Immature natural killer cell (primary cell): ENCODE measurements at places on chromosomes 1 and 21. TPM values are rescaled to one million over a fixed set of nuclear protein-coding genes. Genes with fewer than 3 reads are reported as not detected.

- H3K4me1 ChIP-seq = peaks cover 18% of the 10 kb centered on the region
- no peaks in the 10 kb centered on the region for H3K27me3 ChIP-seq
- DNase-seq = no peak
- H3K4me3 ChIP-seq = no peak overlapping the region
- no peak overlapping the region for H3K27ac ChIP-seq
- H3K36me3 ChIP-seq = peaks cover 12% of the 10 kb centered on the region
Measured at GRCh38 chr1:92929461-92929860, 31.8 kb downstream of the DIPK1A start.

GRCh38 chr1:158329733-158330132 lies 1.6 kb downstream of the CD1B start:
- no peak overlapping the region for H3K27ac ChIP-seq
- peaks cover 17% of the 10 kb centered on the region for H3K4me1 ChIP-seq
- H3K4me3 ChIP-seq = no peak overlapping the region

DNA sequence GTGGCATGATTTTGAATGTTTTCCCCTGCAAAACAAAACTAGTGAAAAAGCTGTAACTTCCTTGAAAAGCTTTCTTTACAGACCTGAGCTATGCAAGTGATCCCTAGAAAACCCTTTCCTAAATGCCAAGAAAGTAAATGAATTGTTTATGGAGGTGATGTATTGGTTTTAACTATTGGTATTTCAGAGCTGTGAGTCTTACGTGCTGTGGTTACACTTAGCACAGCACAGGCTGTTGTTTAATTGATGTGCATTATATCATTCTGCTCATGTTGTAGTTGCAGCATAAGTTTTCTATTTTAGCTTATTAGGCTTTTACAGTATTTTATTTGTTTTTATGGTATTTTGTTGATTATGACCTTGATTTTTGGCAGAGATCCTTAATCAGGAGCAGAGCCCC lies 74.1 kb upstream of the DYNLT5 start:
- H3K4me3 ChIP-seq = no peak overlapping the region
- H3K4me1 ChIP-seq = no peaks in the 10 kb centered on the region
- no peaks in the 10 kb centered on the region for H3K36me3 ChIP-seq
- H3K27ac ChIP-seq = no peak overlapping the region
- DNase-seq = no peak
- no peaks in the 10 kb centered on the region for H3K27me3 ChIP-seq

GRCh38 chr1:24502065-24502708 lies 449 bp upstream of the RCAN3 start:
- peak overlapping the region; percentile 90 for H3K27ac ChIP-seq
- peak; percentile 57 for DNase-seq
- H3K36me3 ChIP-seq = no peaks in the 10 kb centered on the region
- H3K4me3 ChIP-seq = peak overlapping the region; percentile 88

GRCh38 chr1:93801471-93801870 lies 77.5 kb downstream of the DNTTIP2 start:
- H3K4me1 ChIP-seq = no peaks in the 10 kb centered on the region
- no peak overlapping the region for H3K27ac ChIP-seq
- no peaks in the 10 kb centered on the region for H3K36me3 ChIP-seq
- no peak overlapping the region for H3K4me3 ChIP-seq

DNA sequence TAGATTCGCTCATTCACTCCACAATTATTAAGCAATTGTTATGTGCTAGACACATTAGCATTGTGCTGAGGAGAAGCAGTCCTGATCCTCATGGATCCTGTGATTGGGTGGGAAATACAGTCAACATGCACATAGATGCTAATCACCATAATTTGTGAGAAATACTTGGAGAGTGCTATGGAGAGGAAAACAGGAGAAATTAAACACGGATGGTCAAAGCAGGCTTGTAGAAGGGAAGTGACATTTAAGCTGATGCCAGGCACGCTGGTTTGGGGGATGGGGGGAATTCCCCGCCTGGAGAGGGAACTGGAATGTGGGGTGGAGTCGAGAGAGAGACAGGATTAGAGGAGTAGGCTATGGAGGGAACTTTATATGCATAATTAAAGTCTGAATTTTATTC lies 52.2 kb upstream of the L1TD1 start:
- H3K4me3 ChIP-seq = no peak overlapping the region
- no peak for DNase-seq
- no peaks in the 10 kb centered on the region for H3K27me3 ChIP-seq
- no peaks in the 10 kb centered on the region for H3K4me1 ChIP-seq

DNA sequence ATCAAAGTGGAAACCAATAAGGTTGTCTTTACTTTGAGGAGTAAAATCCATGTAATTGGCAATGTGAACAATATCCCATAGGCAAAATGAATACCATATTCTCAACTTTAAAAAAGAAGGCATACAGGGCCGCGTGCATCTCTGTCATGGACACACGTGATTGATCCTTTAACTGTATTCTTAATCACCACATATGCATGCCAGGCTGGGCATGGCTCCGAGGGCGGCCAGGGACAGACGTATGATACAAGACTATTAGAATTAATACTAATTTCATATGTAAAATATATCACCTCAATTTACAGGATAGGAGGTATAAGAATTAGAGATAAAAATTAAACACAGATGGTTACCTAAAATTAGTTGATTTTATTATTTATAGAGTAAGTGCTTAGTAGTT lies 11.2 kb downstream of the RGS21 start:
- H3K36me3 ChIP-seq = no peaks in the 10 kb centered on the region
- no peaks in the 10 kb centered on the region for H3K27me3 ChIP-seq
- H3K4me1 ChIP-seq = no peaks in the 10 kb centered on the region
- no peak for DNase-seq
- H3K27ac ChIP-seq = no peak overlapping the region
- no peak overlapping the region for H3K4me3 ChIP-seq

- H3K4me3 ChIP-seq = no peak overlapping the region
- peaks cover 7% of the 10 kb centered on the region for H3K36me3 ChIP-seq
- H3K27ac ChIP-seq = no peak overlapping the region
- no peak for DNase-seq
Measured at GRCh38 chr21:43196826-43197225, 28.0 kb downstream of the CRYAA start.

DNA sequence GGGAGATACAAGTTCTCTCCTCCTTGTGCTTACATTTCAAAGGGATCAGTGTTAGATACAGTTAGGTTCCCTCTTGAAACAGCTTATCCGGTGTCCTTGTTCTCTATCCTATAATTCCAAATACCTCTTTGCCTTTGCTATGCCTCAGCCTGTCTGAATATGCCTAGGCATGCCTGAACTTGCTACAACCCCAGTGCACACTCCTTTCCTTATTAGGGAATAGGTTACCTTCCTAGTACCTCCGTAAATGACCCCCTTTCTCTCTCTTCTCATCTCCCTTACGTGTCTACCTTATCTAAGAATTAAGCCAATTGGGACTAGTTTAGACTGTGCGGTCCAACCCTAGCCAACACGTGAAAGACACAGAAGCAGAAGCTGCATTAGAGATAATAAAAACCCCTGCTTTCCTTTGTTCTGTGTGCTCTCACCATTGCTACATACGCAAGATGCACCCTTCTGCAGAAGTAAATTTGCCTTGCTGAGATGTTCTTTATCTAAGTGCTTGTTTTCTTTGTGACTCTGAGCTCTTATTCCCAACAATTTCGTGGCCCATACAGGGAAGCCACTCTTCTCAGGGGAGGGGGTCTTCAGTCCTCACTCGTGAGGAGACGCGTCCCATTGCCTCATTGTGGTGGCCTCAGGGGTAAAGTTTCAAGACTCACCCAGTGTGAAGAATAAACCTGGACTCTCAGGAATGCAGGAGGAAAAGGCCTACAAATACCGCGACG lies 802.1 kb downstream of the PLA2G4A start:
- H3K36me3 ChIP-seq = peaks cover 8% of the 10 kb centered on the region
- H3K4me3 ChIP-seq = no peak overlapping the region
- H3K27me3 ChIP-seq = no peaks in the 10 kb centered on the region
- no peak for DNase-seq
- H3K27ac ChIP-seq = no peak overlapping the region
- H3K4me1 ChIP-seq = no peaks in the 10 kb centered on the region

- H3K4me1 ChIP-seq = no peaks in the 10 kb centered on the region
- no peak overlapping the region for H3K4me3 ChIP-seq
- no peak for DNase-seq
- peaks cover 5% of the 10 kb centered on the region for H3K27me3 ChIP-seq
- H3K36me3 ChIP-seq = no peaks in the 10 kb centered on the region
- H3K27ac ChIP-seq = no peak overlapping the region
Measured at GRCh38 chr1:110125810-110126209, 13.6 kb downstream of the UBL4B start.

DNA sequence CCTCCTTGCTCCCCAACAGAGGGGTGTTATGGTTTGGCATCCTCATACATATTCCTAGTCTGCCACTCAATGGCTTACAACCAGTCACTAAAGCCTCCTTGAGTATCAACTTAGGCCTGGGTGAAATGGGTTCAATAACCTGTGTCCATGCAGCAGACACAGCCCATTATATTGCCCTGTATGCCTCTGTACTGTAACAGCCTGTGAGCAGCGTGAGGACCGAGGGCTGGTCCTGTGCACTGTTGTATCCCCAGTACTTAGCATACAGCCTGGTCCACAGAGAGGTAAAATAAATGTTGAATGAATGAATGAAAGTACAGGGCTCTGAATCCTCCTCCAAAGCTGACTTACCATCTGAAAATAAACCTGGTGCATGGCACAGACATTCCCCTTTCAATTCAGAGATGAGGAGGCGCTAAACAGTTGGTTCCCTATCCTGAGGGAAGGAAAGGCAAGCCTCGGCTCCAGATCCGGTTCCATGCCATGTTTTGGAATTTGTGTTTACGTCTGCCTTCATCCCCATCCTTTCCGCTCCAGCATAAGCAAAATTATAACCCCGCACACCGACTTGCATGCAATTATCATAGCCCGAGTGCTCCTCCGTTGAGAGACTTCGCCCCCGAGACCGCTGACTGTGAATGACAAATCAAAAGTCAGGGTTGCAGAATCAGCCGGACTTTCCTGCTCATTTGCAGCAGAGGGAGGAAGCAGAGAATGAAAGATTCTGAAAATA lies 45.0 kb upstream of the DNAJC6 start:
- no peak for DNase-seq
- no peak overlapping the region for H3K4me3 ChIP-seq
- peaks cover 11% of the 10 kb centered on the region for H3K4me1 ChIP-seq
- H3K27me3 ChIP-seq = peaks cover 18% of the 10 kb centered on the region
- H3K27ac ChIP-seq = no peak overlapping the region

GRCh38 chr1:162736184-162736583 lies 54.3 kb upstream of the HSD17B7 start:
- no peak for DNase-seq
- H3K4me1 ChIP-seq = no peaks in the 10 kb centered on the region
- H3K27me3 ChIP-seq = peaks cover 2% of the 10 kb centered on the region
- no peak overlapping the region for H3K27ac ChIP-seq
- no peak overlapping the region for H3K4me3 ChIP-seq

DNA sequence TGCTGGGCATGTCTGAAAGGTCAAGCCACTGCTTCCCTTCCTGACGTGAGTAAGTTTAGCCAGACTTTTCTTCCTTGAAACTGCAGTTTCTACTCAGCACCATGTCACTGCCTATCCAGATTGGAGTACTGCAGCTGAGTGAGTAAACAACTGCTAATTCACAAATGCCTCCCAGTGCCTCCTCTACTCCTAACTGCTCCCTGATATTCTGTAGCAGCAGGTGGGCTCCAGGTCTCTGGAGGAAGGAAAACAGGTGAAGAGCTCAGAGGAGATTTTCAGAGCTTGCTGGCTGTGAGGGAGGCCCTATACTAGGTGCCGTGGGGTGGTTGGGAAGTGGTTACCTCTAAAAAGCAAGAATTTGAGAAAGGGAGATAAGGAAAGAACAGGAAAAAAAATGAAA lies 96.5 kb downstream of the KIF14 start:
- no peak overlapping the region for H3K4me3 ChIP-seq
- H3K27me3 ChIP-seq = peaks cover 4% of the 10 kb centered on the region
- no peak overlapping the region for H3K27ac ChIP-seq
- DNase-seq = no peak
- no peaks in the 10 kb centered on the region for H3K4me1 ChIP-seq

GRCh38 chr1:84159533-84160240 lies 15.6 kb downstream of the PRKACB start:
- peaks cover 7% of the 10 kb centered on the region for H3K36me3 ChIP-seq
- DNase-seq = no peak
- no peaks in the 10 kb centered on the region for H3K27me3 ChIP-seq

DNA sequence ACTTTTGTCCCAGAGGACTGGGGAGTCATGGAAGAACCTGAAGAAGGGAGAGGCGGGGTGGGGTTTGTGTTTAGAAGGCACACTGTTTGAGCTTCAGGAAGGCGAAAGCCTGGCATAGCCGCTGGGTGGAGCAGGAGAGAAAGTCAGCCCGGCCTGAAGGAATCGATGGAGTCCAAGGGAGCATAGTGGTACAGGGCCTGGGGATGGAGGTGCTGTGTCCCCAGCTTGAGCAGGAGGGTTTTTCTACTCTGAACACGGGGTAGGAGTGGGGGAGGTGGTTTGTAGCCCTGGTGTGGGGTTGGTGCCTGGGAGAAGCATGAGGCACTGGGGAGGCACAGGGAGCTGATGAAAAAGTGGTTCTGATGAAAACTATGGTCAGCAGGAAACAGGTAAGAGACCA lies 4.7 kb upstream of the CCDC24 start:
- H3K36me3 ChIP-seq = no peaks in the 10 kb centered on the region
- no peak overlapping the region for H3K4me3 ChIP-seq
- H3K27ac ChIP-seq = no peak overlapping the region
- no peak for DNase-seq
- H3K27me3 ChIP-seq = peaks cover 8% of the 10 kb centered on the region

GRCh38 chr1:41428738-41429640 lies 55.5 kb downstream of the EDN2 start:
- no peak for DNase-seq
- H3K27ac ChIP-seq = no peak overlapping the region
- no peaks in the 10 kb centered on the region for H3K27me3 ChIP-seq
- no peaks in the 10 kb centered on the region for H3K4me1 ChIP-seq
- H3K36me3 ChIP-seq = no peaks in the 10 kb centered on the region

DNA sequence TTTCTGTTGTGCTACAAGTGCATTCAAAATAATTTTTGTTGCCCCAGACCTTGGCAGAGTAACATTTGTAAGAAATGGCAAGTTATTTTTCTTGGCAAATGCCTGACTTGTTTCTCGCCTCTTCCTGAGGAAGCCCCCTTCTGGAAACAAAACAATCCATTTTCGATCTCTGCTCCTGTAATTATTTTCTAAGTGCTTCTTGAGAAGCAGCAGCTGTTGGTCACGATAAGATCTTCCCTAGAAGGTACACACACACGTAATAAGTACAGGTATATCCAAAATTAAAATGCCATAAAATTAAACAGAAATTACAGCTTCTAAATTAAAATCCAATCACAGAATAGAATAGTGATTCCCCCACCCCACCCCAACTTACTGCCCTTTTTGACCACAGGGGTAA lies 47.3 kb downstream of the LPGAT1 start:
- H3K4me1 ChIP-seq = peaks cover 24% of the 10 kb centered on the region
- H3K4me3 ChIP-seq = no peak overlapping the region
- peak overlapping the region; percentile 47 for H3K27ac ChIP-seq
- H3K27me3 ChIP-seq = no peaks in the 10 kb centered on the region
- no peak for DNase-seq

Gene FAM151A
- polyA plus RNA-seq = not detected

Gene PLA2G5
- not detected for polyA plus RNA-seq

Gene DNAJC16
- polyA plus RNA-seq = 3.7 TPM
